ENCODE measurements at places on chromosomes 3 and 15. TPM values are rescaled to one million over a fixed set of nuclear protein-coding genes. Genes with fewer than 3 reads are reported as not detected.

AVEN gene
- 28.9 TPM for total RNA-seq

PLSCR5 gene
- total RNA-seq = not detected

SKOR1 gene
- not detected for total RNA-seq

ZDHHC23 gene
- 8.5 TPM for total RNA-seq

RGMA gene
- total RNA-seq = 0.47 TPM

ZPLD1 gene
- not detected for total RNA-seq

FBXL22 gene
- total RNA-seq = not detected

SLC51B gene
- not detected for total RNA-seq

ACAN gene
- total RNA-seq = 0.16 TPM
